AML-193 (cell line): ENCODE measurements at places on chromosomes 16 and 17.

DNA sequence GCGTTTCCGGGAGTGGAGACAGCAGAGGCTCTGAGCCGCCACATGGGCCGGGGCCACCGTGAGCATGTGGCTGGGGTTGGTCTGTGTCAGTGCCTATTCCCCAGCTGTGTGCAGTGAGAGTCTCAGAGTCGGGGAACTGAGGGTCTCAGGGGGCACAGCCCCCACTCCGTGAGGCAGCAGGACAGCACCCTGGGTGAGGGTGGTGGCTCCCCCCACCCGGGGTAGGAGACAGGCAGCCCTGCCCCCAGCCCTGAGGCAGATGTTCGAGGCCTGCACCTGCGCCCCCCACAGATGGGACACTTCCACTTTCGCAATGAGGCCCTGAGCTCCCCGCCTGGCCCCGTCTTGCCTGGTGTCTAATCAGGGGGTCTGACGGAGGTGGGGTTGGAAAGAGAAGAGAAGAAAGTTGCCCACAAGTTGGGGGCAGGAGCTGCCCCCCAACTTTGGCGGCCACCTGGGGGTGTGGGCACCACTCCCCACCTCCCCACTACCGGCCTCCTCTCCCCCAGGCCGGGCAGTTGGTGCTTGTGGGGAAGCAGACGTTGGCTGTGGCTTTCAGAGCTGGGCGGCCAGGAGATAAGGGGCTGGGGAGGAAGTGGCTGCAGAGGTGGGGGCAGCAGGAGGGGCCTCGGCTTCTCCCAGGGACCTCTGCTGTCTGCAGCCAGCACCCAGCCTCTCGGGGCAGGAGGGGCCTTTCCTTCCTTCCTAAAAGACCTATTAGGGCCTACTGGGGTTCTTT lies 1.8 kb upstream of the CBFA2T3 start:
- DNase-seq, result peak; percentile 86

DNA sequence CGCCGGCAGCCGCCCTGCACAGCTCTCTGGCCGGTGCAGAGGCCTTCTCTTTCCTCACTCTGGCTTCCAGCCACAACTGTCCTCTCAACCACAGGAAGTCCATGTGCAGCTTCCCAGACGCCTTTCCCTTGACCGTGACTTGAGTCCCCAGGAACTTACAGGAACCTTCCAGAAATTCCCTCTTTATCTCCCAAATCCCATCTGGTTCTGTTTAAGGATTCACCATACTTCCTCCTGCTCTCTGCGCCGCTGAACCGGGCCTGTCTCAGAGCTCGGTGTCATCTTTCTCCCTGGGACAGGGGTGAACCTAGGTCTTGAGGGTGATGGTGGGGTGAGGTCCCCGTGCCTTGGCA lies 65.2 kb upstream of the ZNF469 start:
- no peak for DNase-seq

GRCh38 chr16:75326333-75326732 lies 74.9 kb upstream of the BCAR1 start:
- no peak for DNase-seq

GRCh38 chr17:78890498-78890897 lies 12.5 kb downstream of the CEP295NL start:
- DNase-seq, result peak; percentile 72

DNA sequence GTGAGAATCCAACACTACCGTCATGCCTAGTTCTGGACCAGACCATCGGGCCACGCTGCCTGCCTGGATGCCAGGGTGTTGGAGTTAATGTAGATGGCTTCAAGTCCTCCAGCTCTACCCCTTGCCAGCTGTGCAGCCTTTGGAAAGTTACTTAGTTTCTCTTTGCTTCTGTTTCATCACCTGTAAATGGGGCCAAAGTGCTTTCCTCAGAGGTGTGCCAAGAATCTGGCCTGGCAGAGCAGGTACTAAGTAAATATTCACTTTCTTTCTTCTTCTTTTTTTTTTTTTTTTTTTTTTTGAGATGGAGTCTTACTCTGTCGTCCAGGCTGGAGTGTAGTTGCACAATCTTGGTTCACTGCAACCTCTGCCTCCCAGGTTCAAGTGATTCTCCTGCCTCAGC lies 159.5 kb upstream of the RPL38 start:
- no peak for DNase-seq

- no peak for DNase-seq
Measured at GRCh38 chr16:66365651-66366050, 840 bp upstream of the CDH5 start.
